ENCODE measurements at places on chromosomes 2 and 18. TPM values are rescaled to one million over a fixed set of nuclear protein-coding genes. Genes with fewer than 3 reads are reported as not detected.

The AAK1 gene
- 50.5 TPM for total RNA-seq

The BOK gene
- total RNA-seq = 13.4 TPM

The FLACC1 gene
- 1.3 TPM for total RNA-seq

The SCN2A gene
- total RNA-seq = 2.7 TPM

The OTOF gene
- total RNA-seq = not detected

The LIMS2 gene
- 8.3 TPM for total RNA-seq

The C2orf92 gene
- total RNA-seq = 2.5 TPM

The CCDC121 gene
- 1.8 TPM for total RNA-seq

The ANKRD30B gene
- total RNA-seq = 0.73 TPM

The KCNF1 gene
- total RNA-seq = not detected

The RAB17 gene
- 0.83 TPM for total RNA-seq

The PID1 gene
- total RNA-seq = 48.6 TPM

The GAD1 gene
- 0.07 TPM for total RNA-seq

The FAM161A gene
- 1.6 TPM for total RNA-seq

The SATB2 gene
- 11.7 TPM for total RNA-seq

The TYW5 gene
- 7.7 TPM for total RNA-seq

The KYNU gene
- total RNA-seq = 0.20 TPM

The GPATCH11 gene
- 5.0 TPM for total RNA-seq

The ZC3H6 gene
- 5.9 TPM for total RNA-seq

The RAB27B gene
- total RNA-seq = 10.6 TPM

The BMP10 gene
- not detected for total RNA-seq

The TEX51 gene
- total RNA-seq = not detected

The ASB18 gene
- not detected for total RNA-seq

The C2orf72 gene
- total RNA-seq = 6.3 TPM

The ALKAL2 gene
- not detected for total RNA-seq

The UGT1A4 gene
- total RNA-seq = not detected

The MC5R gene
- total RNA-seq = not detected

The SERPINB12 gene
- not detected for total RNA-seq

The COL6A3 gene
- total RNA-seq = 2,074 TPM

The PFN4 gene
- total RNA-seq = 0.17 TPM

The HOXD12 gene
- total RNA-seq = not detected

The ST6GAL2 gene
- 0.07 TPM for total RNA-seq

The BCL11A gene
- total RNA-seq = 0.20 TPM

The UGT1A6 gene
- not detected for total RNA-seq
